Activated CD8-positive, alpha-beta T cell treated with anti-CD3 and anti-CD28 coated beads for 36 hours (primary cell): ENCODE measurements at places on chromosomes 5 and 9.

DNA sequence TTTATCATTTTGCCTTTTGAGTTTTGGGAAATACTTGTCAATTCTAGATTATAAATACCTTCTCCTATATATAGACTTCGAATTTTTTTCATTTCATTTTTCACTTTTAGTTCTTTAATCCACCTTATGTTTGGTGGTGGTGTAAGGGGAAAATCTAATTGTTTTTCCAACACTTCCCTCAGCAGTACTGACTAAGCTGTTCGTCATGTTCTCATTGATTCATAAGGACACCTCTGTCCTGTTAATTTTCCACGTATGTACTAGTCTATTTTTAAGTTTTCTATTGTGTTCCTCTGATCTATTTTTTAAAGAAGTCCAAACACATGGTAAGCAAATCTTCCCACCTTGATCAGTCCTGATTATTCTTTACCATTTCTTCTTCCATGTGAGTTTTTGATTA, 254.2 kb downstream of the SYK start:
- DNase-seq, result no peak

- DNase-seq, result peak; percentile 56
Observed at GRCh38 chr9:129597355-129598088, 23.4 kb downstream of the C9orf50 start.

DNA sequence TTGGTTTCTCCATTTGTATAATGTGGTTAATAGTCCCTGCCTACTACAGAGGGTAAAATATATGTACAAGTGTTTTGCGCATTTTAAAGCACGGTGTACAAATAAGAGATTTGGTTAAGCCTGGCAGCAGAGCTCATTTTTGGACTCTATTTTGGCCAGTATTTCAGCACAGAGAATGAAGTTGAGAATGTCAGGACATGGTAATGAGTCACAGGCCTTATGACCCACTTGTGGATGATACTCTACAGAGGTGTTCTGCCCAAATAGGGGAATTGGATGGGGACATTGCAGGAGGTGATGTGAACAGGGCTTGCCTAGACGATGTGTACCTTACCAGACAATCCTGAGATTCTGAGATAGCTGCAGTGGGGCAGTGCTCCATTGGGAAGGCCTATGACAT, 50.6 kb downstream of the MELK start:
- DNase-seq, result no peak

DNA sequence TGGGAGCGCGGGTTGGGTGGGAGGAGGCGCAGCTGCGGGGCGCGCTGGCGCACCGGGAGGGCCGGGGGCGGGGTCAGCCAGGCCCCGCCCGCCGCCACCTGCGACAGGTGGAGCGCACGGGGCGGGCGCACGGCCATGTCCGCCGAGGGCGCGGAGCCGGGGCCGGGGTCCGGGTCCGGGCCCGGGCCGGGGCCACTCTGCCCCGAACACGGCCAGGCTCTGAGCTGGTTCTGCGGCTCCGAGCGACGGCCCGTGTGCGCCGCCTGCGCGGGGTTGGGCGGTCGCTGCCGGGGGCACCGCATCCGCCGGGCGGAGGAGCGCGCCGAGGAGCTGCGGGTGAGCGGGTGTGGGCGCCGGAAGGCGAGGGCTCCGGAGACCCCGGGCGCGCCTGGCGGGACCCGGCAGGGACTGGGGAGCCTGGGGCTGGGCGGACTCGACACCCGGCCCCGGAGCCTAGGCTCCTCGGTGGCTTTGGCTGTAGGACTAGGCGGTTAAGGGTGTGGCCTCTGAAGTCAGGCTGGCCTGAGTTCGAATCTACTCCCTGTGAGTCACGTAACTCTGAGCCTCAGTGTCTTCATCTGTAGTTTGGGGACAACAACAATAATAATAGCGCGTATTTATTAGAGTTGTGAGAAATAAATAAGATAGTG, at the start of gene BSPRY:
TSS of gene BSPRY (plus strand) at position 97 of the 650 bp plus-strand sequence. CDS start at position 136, 39 bp downstream.
- peak; percentile 50 for DNase-seq

DNA sequence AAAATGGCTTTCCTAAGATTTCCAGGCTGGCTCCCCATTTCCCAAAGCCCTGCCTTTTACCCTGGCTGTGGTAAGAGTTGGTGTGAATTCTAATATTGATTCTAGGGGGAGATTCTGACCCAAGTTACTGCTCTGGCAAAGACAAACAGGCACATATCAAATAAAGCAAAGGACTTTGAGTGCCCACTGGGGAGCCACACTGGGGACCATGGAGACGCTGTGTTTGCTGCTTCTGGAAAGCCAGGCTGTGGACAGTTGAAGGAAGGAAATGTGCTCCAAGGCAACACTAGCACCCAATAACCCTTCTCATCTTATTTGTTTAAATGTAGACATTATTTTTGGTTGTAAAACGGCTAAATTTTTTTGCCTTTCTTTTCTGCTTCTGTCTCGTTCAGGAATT, 78.7 kb downstream of the SNCAIP start:
- no peak for DNase-seq
